D341Med (cell line): ENCODE measurements at places on chromosomes 12 and 14.

DNA sequence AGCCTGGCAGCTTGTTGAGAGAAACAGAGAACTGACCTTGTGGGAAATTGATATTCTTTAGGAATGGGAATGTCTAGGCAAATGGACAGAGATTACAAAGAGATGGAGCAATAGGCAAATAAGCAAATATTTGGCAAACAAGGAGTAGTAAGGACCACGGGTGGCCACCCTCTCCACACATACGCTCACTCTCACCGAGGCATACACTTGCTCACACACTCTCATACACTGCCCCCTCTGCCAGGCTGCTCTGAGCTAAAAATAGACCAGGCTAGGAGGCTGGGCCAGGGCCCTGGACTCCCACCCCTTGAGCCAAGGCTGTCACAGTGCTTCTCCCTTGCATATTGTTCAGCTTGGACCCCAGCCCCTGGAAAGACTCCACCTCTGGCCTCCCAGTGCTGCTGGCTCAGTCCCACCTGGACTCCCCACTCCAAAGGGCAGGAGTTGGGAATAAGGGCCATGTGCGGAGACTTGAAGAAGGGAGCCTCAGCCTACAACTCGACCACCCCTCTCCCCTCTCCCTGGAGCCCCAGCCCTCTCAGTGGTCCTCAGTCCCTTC, 1.1 kb downstream of the PPP1R1A start:
- DNase-seq, result no peak

DNA sequence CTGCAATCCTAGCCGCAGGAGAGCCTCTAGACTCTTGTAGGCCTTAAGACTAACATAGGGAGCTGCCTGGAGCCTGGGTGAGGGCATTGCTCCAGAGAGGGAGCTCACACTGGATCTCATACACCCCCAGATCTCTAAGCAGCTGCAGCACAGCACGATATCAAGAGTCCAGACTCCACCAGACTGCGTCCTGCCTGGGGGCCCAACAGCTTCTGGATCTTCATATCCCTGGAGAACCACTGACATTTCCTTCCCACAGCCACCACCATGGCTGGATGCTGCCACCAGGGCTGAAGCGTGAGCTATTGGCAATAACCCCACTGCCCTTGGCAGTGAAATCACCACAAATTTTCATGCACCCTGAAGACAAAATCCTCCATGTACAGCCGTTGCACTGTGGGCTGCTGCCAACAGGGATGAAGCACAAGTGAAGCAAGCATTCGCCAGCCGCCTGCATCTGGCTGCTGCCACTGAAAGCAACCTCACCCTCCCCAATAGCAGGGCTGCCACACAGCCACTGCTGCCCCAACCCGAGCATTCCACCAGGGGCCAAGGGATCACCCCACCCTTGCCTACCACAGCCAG, 28.2 kb downstream of the CACNA2D4 start:
- DNase-seq, result no peak

GRCh38 chr14:70808416-70809224, 693 bp downstream of the MAP3K9 start:
- peak; percentile 67 for DNase-seq

- no peak for DNase-seq
Measured at GRCh38 chr12:96153131-96153725, 40.9 kb upstream of the ELK3 start.

GRCh38 chr12:52912711-52913430, 8.0 kb upstream of the KRT8 start:
- DNase-seq, result no peak

DNA sequence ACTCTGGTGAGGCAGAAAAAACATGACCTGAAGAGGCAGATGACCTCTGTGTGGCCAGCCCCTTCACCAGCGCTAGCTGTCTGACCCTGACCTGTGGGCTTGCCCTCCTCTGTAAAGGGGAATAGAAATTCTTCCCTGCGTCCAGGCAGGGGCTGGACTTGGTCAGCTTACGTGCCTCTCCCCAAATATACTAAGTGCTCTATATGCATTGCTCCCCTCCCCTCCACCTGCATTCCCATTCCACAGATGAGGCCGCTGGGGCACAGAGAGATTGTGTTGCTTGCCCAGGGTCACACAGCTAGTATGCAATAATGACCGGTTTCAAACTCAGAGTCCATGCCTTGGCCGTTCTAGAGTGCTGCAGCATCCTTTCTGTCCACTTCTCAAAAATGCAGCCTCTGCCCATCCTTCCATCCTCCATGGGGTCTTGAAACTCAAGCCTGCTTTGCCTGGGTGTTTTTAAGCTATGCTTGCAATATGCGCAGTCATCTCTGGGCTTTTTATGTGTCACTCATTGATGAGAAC, 303.9 kb downstream of the CACNA1C start:
- DNase-seq, result no peak

- peak; percentile 81 for DNase-seq
Measured at GRCh38 chr14:100850841-100851585, 25.1 kb downstream of the MEG3 start.

GRCh38 chr12:30908722-30909348, 17.7 kb upstream of the TSPAN11 start:
- no peak for DNase-seq

DNA sequence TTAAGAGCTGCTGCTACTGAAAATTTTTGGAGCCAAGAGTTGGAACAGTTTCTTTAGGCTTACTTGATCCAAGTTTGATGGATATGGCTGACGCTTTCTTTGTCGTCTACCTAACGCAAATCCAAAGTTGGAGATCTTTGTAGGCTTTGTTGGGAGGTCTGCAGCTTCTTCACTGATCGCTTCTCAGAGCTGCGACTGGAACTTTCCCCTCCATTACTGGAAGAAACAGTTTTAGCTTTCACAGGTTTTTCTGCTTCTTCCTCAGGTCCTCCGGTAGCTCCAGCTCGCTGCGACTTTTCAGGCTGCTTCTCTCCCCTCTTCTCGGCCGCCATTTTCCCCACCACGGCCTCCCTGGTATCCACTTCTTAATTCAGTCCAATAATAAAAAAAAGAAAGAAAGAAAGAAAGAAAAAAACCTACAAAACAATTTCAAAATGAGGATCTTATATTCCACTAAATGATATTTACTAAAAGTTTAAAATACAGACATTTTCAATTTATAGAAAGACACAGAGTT, 178.1 kb upstream of the HMGA2 start:
- no peak for DNase-seq

- DNase-seq, result no peak
Measured at GRCh38 chr12:71057330-71057729, 100.5 kb downstream of the TSPAN8 start.

GRCh38 chr14:52402812-52403526, 88.9 kb downstream of the PTGER2 start:
- no peak for DNase-seq

DNA sequence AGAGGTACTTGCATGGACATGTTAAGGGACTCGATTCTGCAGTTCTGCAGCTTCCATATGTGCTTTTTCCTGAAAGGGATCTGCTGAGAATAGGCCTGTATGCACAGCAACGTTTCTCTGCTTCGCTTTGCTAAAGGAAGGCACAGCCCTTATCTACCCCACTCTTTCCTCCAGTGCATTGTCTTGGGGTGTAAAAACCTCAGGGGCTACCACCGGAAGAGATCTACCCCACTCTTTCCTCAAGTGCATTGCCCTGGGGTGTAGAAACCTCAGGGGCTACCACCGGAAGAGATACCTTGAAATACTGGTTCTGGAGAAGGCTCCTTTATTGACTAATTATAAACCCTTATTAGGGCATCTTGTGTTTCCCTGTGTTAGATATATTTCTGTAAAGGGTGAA, 52.9 kb downstream of the SEL1L start:
- no peak for DNase-seq

GRCh38 chr14:90700933-90701776, 115.1 kb downstream of the TTC7B start:
- DNase-seq, result no peak

DNA sequence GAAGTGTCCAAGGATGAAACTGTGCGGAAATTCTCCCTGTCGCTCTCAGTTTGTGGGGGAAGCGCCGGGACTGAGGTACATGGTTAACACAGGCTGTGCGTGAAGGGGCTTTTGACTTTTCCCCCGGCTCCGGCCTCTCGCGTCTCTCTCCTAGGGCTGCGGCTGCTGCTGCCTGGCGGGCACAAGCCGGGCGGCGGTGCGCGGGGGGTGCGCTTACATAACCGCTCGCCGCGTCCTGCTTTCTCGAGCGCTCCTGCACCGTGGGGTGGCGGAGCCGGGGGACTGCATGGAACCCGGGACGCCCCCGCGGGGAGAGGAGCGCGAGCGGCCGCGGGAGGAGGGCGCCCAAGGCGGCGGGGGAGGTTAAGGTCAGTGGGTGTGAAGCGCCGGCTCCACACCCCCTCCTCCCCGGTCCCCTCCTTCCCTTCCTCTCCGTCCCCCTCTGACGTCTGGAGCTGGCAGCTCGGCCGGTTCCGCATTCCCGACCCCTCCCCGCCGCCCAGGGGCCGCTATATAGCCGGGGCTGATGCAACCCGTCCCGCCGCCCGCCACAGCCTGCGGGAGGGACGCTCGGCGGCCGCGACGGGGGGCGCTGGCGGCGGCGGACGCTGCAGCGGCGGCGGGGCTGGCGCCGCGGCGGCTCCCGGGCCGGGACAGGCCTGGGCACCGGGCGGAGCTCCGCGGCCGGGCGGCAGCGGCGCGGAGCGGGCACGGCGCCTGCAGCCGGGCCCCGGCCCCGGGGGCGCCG, at the start of gene JDP2:
TSS of gene JDP2 (plus strand) at position 541 of the 748 bp plus-strand sequence. CDS start 9,899 bp downstream, outside the sequence.
- DNase-seq, result peak; percentile 85

DNA sequence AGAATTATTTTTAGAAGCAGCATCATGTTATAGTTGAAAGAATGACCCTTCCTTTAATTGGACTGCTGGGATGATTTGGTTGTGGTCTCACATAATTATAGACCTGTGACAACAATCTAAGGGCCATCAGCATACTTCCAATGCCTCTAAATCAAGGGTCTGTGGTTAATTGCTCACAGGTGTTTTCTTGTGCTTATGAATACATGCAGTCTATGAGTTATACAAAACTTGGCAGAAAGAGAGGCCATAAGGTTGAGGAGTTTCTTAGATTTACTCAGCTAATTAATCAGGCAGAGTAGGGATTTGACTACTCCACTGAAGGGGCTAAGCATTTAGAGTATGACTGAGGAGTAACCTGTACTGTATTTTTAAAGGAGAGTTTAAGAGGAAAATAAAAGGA, 37.0 kb upstream of the FRMD6 start:
- DNase-seq, result no peak

DNA sequence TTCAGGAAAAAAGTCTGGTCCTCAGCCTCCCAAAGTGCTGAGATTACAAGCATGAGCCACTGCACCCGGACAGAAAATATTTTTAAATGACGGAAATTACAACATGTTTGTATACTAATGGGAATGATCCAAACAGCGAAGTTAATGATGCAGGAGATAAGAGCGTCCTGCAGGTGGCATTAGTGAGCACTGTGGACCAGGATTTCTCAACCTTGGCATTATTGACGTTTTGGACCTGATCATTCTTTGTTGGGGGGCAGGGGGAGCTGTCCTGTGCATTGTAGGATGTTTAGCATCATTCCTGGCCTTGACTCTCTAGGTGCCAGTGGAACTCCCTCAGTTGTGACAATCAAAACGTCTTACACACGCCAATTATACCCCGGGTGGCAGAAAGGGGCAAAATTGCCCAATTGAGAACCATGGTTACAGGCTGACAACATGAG, 34.1 kb downstream of the SCFD1 start:
- peak; percentile 61 for DNase-seq

GRCh38 chr12:1842183-1842904, 22.0 kb downstream of the LRTM2 start:
- no peak for DNase-seq

DNA sequence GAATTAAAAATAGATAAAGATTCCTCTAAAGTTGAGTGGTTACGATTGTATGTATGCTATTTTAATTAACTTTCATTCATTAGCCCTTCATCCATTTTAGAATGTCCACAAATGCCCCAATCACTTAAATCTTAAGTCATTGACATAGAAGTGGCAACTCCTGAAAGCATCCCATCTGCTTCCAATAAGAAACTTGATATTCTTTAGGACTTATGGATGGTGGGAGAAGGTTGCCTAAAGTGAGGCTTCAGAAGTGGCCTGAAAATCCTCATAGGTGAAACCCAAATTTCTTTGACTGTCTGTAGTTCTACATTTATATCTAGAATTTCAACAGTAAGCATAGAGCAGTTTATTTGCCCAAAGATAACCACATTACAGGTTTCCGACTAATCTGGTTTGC, 161.7 kb upstream of the HMGA2 start:
- no peak for DNase-seq

DNA sequence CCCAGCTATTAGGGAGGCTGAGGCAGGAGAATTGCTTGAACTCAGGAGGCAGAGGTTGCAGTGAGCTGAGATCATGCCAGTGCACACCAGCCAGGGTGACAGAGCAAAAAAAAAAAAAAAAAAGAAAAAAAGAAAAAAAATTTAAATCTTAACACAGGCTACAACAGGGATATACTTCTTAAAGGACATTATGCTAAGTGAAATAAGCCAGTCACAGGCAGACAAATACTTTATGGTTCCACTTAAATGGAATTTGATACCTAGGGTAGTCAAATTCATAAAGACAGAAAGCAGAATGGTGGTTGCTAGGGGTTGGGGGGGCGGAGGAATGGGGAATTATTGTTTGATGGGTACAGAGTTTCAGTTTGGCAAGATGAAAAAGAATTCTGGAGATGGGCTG, 14.8 kb upstream of the PPTC7 start:
- no peak for DNase-seq

DNA sequence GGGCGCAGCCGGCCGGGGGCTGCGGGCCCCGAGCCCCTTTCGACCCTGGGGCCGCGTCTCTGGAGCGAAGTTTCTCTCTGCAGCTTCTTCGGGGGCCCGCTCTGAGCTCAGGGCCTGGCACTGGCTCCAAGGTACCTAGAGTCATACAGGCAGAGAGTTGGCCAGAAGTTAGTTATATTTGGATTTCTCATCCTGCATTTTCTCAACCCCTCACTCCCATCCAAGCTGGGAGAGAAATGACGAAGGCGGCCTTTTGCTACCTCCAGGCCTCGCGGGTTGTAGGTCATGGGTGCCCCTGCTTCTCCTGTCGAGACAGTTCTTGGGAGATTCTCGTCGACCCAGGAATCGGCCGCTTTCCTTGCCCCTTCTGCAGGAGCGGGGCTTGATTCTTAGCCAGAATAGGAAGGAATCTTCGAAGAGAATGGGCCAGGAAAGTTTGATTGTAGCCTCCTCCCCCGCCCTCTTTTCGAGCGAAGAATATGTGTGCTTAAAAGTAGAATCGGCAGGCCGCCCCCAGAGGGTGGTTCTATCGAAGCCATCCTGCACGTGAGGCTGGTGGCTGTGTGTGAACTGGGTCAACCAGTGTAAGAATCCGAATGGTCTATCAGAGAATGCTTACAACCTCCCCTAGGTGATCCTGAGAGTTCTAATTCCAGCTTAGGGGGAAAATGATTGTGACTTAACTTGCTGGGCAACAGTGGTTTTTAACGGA, 785 bp downstream of the MLEC start:
- DNase-seq, result no peak
